HuH-7.5 (cell line): ENCODE measurements at places on chromosomes 11 and 22.

DNA sequence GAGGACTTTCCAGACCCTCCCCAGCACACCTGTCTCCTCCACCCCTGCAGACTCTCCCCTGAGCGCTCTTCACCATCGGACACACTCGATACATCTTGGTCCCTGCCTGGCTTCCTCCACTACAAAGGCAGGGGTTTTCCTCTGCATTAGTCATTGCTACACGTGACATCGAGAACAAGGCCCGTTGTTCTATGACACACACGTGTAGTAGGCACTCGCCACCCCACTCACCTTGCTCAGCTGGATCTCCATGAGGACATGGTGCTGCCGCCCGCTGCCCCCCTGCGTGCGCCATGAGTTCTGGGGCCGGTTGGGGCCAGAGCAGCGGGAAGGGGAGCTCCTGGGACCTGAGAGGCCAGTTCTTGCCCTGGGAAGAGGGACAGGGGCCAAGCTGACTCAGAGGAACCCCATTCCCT lies 16.7 kb downstream of the ATG2A start:
- DNase-seq, result no peak

- DNase-seq, result peak; percentile 94
Measured at GRCh38 chr11:34174412-34175041, 69.1 kb downstream of the NAT10 start.

- DNase-seq, result peak; percentile 67
Measured at GRCh38 chr11:100687630-100688395, 725 bp downstream of the ARHGAP42 start.

- DNase-seq, result no peak
Measured at GRCh38 chr11:129143335-129143734, 48.8 kb downstream of the ARHGAP32 start.

GRCh38 chr11:17743026-17743807 lies 8.6 kb downstream of the KCNC1 start:
- no peak for DNase-seq

DNA sequence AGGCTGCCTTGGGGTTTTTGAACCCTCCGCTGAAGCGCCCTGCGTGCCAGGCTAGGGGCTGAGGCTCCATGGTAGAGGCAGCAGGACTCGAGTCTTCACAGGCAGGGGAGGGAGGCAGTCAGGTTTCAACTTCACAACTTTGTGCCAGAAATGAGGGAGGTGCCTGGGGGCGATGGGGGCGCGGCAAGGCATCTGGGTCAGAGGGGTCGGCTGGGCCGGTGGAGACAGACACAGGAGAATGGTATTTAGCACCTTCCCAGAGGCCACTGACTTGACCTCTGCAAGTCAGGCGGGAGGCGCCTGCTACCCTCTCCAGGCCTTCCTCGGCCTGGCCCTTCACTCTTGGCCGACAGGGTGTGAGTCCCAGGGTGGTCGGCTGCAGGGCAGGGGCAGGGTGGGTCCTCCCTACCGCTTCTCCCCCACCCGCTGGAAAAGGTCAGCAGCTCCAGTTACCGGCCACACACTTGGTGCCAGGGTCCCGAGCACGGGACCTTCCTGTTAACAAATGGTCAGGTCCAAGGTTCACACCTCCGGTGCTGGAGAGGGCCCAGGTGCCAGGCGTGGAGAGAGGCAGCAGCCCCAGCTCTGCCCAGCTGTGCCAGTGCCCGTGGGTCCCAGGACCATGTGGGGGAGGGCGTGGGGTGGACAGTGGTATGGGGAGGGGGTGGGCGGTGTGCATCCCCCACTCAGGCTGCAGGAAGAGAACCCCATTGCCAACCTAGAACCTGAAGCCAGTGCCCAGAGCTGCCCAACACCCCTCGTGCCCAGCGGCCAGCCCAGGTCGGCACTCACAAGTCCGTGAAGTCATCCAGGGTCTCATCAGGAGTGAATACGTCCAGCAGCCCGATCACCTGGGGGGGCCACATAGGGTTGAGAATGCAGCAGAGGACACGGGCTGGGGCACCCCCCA lies 3.8 kb downstream of the MAPK12 start:
- DNase-seq, result no peak

GRCh38 chr22:44639891-44640617 lies 62.0 kb upstream of the PRR5 start:
- DNase-seq, result no peak

GRCh38 chr11:117821431-117821830 lies 3.1 kb downstream of the FXYD2 start:
- no peak for DNase-seq

DNA sequence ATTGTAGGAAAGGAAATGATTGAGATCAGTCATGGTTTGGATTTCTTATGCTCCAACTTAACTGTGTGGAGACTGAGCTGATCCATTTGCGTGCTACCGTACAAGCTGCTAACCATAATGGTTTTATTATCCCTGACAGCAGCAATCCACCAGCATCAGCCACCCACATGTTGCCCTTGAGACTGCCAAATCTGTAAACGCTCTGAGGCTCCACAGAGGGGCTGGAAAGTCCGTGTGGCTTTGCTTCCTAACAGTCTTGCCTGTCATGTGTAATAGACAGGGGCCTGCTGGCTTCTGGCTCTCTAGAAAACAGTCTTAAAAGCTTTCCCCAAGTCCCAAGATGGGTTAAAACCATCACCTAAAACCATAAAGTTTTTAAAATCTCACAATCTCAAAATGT lies 30.1 kb downstream of the ATG16L2 start:
- DNase-seq, result no peak

DNA sequence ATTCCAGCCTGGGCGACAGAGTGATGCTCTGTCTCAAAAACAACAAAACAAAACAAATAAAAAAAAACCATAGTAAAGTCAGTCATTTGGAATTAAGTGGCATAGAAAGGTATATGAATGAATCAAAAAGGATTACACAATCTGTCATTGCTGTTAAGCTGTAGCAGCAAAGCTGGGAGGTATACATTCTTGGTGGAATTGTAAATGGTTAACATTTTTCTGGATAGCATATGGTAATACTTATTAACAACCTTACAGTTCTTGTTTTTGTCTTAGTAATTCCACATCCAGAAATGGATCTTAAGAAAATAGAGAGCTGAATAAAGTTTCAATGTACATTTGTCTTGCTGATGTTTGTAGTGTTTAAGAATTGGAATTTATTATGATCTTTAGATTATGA lies 30.0 kb downstream of the DDX10 start:
- no peak for DNase-seq

DNA sequence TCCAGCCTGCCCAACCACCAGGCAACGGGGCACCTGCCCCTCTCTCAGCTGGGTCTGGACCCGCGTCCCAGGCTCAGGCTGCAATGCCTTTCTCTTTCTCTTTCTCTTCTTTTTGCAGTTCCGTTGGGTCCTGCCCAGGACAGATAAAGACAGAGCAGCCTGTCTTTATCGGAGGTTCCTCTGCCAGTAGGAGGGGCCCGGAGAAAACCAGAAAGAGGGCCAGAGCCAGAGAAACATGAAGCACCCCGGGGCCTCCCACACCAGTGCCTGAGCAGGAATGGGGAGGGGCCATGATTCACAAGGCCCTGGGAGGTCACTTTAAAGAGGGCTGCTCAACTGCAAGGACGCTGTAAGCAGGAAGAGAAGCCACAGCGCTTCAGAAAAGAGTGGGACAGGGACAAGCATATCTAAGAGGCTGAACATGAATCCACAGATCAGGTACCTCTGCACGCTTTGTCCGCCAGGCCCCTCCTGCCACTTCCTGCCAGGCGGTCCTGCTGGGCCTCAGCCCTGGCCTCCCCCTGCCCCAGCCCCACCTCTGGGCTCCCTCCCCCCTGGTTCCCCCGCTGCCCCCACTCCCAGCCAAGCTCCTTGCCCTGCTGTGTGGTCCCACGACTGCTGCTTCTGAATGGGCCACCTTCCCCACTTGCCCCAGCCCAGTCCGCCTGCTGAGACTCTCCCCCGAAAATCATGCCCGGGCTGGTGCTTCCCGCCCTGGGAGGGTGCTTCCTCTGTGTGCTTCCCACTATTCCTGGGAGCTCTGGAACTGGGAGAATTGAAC lies at the start of gene APOBEC3C:
APOBEC3C (plus strand) TSS at position 316 of the 781 bp plus-strand sequence; CDS start at position 422, 106 bp downstream.
- DNase-seq, result no peak

DNA sequence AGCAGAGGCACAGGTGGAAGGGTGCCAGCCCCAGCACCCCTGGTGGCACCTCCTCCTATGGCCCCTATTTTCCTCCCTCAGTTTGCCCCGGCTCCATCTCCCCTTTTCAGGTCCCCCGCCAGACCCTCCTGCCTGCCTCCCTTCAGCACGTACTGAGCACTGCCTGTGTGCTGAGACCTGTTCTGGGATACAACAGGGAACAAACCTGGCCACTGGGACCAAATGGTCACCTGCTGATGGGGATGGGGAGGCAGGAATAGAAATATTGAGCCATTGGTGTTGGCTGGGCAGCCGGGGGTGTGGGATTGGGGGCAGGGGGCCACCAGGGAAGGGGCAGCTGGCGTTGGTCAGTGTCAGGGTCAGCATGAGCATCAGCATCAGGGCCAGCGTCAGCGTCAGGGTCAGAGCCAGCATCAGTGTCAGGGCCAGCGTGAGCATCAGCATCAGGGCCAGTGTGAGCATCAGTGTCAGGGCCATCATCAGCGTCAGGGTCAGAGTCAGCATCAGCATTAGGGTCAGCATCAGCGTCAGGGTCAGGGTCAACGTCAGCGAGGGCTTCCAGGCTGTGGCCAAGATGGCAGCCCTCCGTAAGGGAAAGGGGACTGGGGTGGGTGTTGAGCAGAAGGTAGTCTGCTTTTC lies 7.5 kb downstream of the ZNF74 start:
- no peak for DNase-seq

- DNase-seq, result no peak
Measured at GRCh38 chr11:120816176-120816575, 207.7 kb upstream of the TBCEL start.

DNA sequence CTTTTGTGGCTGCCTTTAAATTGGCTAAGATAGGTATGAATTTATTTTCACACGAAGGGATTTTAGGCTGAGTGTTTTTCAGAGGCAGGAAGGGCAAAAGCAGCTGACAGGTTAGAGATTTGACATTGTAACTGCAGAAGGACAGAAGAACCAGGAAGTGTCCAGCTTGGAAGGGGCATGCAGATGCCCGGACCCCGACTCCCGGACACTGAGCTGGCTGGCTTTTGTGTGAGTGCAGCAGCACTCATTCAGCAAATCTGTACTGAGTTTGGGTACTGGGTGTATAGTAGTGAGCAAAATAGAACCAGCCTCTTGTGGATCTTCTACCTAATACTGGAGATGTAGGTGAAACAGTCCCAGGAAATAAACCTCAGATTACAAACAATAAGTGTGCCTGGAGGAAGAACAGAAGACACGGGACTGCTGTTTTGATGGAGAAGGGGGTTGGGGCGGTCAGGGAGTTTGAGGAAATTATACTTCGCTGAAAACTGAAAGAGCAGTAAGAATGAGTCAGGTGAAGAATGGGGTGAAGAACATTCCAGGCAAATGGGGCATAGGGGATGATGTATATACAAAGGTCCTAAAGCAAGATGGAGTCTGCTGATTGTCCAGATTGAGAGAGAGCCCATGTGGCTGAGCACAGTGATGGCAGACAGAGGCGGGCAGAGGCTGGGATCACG lies 64.6 kb downstream of the PPFIBP2 start:
- no peak for DNase-seq

DNA sequence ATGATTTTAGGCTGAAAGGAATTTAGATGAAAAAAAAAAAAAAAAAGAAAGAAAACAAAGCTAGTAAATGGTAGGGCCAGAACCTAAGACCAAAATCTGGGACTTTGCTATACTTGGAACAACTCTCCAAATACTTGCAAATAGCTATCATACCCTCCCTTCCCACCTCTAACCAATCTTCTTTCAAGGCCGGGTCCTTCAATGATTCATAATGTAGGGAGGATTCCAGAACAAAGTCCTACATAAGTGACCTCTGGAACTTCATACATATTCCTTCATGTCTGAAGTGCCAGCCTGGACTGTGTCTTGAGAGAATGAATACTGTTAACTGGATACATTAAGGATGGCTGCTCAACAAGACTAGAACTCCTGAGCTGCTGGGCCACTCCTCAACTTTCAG lies 9.9 kb downstream of the STK33 start:
- no peak for DNase-seq
